ENCODE measurements at places on chromosomes 6 and 20.

- peak; percentile 16 for DNase-seq
Measured at GRCh38 chr20:49385465-49385864, 97.0 kb downstream of the KCNB1 start.

DNA sequence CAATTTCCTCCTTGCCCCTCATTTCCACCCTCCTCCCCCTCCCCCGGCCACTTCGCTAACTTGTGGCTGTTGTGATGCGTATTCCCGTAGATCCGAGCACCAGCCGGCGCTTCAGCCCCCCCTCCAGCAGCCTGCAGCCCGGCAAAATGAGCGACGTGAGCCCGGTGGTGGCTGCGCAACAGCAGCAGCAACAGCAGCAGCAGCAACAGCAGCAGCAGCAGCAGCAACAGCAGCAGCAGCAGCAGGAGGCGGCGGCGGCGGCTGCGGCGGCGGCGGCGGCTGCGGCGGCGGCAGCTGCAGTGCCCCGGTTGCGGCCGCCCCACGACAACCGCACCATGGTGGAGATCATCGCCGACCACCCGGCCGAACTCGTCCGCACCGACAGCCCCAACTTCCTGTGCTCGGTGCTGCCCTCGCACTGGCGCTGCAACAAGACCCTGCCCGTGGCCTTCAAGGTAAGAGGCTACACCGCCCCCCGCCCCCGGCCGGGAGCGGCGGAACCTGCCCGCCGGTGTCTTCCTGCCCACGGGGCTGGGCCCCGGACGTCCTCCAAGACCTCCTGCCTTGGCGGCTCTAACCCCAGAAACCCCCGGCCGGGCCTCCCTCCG is 44.9 kb upstream of the SUPT3H start:
- no peak for DNase-seq

GRCh38 chr6:131886517-131886916 is 64.7 kb downstream of the CCN2 start:
- DNase-seq: no peak

DNA sequence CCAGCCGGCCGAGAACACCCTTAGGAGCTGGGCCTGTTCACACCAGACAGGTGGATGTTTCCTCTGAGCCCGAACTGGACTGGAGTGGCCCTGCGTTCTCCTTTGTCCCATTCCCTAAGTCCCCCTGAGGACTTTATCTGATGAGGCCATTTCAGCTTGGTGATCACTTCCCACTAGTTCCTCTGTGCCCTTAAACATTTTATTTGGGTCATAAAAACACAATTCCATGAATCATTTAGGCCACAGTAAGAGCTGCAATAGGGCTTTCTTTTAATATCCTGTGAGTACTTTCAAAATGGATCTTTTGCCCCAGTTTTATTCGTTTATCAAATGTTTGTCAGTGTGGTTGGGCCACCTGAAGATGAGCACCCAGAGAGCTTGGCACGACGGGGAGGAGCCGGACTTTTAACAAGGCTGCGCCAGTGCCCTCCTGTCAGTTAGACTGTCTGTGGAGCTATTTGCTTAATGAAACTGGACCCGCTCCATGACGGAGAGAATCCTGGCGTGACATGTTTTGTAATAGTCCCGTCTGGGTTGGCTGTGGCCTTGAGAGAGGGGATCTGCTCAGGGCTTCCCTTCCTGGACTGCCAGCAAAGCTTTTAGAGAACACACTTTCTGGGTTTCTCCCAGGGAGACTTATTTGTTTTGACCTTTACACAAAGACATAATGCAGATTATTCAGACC is 53.5 kb downstream of the ZDHHC14 start:
- no peak for DNase-seq

GRCh38 chr20:45834797-45835161 is 1.2 kb downstream of the SNX21 start:
- DNase-seq: no peak

DNA sequence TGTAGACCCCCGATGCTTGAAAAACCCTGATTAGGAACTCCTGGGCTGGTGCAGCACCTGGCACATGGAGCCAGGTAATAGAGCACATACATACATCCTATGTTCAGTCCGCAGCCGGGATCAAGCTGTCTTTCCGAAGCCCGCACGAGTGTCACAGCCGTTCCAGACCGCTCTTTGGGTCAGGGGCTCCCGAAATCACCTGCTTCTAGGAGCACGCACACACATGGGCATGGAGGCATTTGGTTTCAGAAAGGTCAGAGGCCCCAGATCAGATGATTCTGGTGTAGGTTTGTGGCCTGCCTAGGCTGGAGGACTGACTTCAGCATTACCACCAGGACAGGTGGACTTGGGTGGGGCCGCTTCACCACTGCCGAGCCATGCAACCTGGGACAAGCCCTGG is 42.1 kb upstream of the STX16 start:
- DNase-seq: no peak

GRCh38 chr6:159665868-159666635 is 27.0 kb downstream of the SOD2 start:
- no peak for DNase-seq

GRCh38 chr6:10383331-10384090 is 31.4 kb downstream of the TFAP2A start:
- no peak for DNase-seq

- no peak for DNase-seq
Measured at GRCh38 chr6:73233048-73233447, 7.8 kb upstream of the KHDC1L start.

DNA sequence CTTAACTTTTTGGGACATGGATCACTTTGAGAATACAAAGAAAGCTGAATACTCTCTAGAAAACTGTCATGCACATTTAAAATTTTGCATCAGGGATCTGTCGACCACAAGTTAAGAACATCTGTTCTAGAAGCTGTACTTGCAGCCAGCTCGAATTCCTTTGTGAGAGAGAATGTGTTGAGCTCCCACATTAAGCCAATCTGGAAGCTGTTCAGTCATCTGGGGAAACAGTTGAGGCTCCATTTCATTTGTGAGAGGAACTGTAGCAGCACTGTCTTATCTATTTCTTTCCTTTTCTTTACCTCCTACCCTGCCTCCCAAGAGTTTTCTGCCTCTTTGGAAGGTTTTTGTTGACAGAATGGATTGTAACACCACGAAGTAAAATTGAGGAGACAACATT is 50.8 kb downstream of the KAT14 start:
- no peak for DNase-seq

DNA sequence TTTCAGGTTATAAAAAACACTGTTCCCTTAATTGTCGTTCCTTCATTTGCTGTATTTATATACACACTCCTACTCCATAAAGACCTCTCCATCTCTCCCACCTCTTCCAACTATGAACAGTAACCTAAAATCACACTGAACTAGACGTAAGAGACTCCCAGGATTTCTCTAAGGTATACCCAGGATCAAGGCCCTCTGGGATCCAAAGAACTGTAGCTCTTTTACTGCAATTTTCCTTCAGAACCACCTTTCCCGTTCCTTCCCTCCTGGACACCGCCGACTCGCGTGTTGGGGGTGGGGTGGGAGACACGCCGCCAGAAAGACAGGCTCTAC is 680 bp downstream of the LATS1 start:
- no peak for DNase-seq
